Stimulated activated CD4-positive, alpha-beta T cell treated with anti-CD3 and anti-CD28 coated beads, TNF-alpha, amount 100 ng/mL, for 1 hour (primary cell): ENCODE measurements at places on chromosomes 2 and 18.

DNA sequence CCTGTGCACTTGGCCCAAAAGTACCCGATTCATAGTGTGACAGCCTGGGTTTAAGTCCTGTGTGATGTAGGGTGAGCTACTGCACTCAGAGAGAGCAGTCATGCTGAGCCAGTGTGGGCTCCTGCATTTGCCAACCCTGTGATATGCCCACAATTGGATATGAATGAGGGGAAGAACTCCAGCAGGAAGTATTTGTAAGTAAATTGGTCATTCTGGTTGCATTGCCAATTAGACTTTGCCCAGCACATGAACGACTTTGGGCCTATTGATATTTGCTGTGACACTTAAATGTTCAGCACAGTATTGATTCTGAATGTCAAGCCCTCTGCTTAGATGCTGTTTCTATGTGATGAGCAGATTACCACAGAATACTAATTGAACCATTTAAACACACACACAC is 570.9 kb downstream of the PIK3C3 start:
- no peak for DNase-seq

DNA sequence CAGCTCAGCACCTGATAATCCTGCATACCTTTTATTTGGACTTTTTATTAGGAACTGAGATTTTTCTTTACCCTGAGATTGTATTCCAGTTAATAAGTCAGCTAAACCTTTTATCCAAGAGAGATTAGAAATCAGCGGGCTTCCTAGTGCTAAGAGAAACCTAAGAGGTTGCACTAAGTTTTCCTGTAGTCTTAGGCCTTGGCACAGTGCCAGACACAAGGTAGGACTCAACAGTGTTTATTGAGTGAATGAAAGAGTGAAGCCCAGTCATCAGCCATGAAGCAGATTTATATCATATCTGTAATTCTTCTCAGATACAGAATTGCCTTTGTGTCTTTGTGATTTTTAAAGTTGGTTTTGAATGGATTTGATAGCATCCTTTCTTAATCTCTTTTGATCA is 13.6 kb downstream of the OTX1 start:
- no peak for DNase-seq

- DNase-seq: no peak
Measured at GRCh38 chr2:103007086-103007485, 245.3 kb downstream of the TMEM182 start.

- DNase-seq: no peak
Measured at GRCh38 chr18:8416212-8417019, 192.8 kb upstream of the RAB12 start.
